Pancreas (tissue), 10 donors: ENCODE measurements at places on chromosomes 4 and X.

- H3K36me3 ChIP-seq: no peaks in the 10 kb centered on the region
- H3K27ac ChIP-seq: no peak overlapping the region
- no peaks in the 10 kb centered on the region for H3K27me3 ChIP-seq
- DNase-seq: no peak
- H3K4me3 ChIP-seq: no peak overlapping the region
Observed at GRCh38 chr4:126572264-126572663, 1060.5 kb upstream of the INTU start.

- no peaks in the 10 kb centered on the region for H3K36me3 ChIP-seq
- H3K27ac ChIP-seq: no peak overlapping the region
- DNase-seq: no peak
- H3K4me1 ChIP-seq: no peaks in the 10 kb centered on the region
- no peaks in the 10 kb centered on the region for H3K27me3 ChIP-seq
Observed at GRCh38 chrX:69028006-69028760, 137.1 kb downstream of the PJA1 start.

GRCh38 chr4:153409924-153410501 lies 56.1 kb upstream of the TMEM131L start:
- no peaks in the 10 kb centered on the region for H3K36me3 ChIP-seq
- H3K4me3 ChIP-seq: no peak overlapping the region
- DNase-seq: no peak
- H3K4me1 ChIP-seq: no peaks in the 10 kb centered on the region
- H3K27ac ChIP-seq: peak overlapping the region; percentile 1

- no peak for DNase-seq
- no peaks in the 10 kb centered on the region for H3K36me3 ChIP-seq
- H3K4me1 ChIP-seq: no peaks in the 10 kb centered on the region
- no peaks in the 10 kb centered on the region for H3K27me3 ChIP-seq
- H3K4me3 ChIP-seq: no peak overlapping the region
- no peak overlapping the region for H3K27ac ChIP-seq
Observed at GRCh38 chr4:138438608-138439007, 196.5 kb upstream of the SLC7A11 start.

DNA sequence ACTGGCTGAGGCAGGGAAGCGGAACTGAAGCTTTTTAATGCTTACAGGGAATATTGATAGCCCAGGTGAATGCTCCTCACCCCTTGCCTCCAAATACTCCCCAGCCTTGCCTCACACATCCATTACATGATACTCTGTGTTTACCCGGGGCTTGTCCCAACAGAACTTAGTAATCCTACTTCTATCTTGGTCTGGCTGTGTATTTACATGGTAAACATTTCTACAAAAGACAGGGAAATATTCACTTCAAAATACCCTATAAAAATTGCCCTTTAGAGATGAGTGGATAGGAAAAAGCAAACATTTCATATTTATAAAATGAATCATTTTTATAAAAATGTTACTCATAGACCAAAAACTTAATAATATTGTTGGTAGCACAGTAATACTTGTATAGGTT lies 120.1 kb downstream of the NHS start:
- H3K4me1 ChIP-seq: peaks cover 2% of the 10 kb centered on the region
- H3K36me3 ChIP-seq: no peaks in the 10 kb centered on the region
- H3K27ac ChIP-seq: no peak overlapping the region
- H3K4me3 ChIP-seq: no peak overlapping the region
- no peak for DNase-seq
- no peaks in the 10 kb centered on the region for H3K27me3 ChIP-seq

DNA sequence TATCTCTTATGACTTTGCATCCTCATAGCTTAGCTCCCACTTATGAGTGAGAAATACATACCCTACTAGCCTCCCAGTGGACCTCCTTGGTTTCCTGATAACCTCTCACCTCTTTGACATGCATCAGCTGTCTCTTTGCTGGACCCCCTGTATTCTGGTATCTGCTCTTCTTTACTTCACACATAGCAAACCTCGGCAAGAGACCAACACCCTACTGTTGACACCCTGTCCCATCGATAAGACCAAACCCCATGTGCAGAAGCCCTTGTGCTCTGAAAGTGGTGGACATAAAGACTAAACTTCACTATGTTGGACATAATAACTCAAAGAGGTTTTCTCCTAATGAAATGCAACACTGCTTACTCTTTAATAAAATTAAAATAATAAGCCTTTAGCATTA lies 75.7 kb downstream of the RNF150 start:
- no peak for DNase-seq
- H3K4me3 ChIP-seq: no peak overlapping the region
- H3K36me3 ChIP-seq: no peaks in the 10 kb centered on the region
- H3K4me1 ChIP-seq: no peaks in the 10 kb centered on the region
- H3K27ac ChIP-seq: no peak overlapping the region
- H3K27me3 ChIP-seq: no peaks in the 10 kb centered on the region

DNA sequence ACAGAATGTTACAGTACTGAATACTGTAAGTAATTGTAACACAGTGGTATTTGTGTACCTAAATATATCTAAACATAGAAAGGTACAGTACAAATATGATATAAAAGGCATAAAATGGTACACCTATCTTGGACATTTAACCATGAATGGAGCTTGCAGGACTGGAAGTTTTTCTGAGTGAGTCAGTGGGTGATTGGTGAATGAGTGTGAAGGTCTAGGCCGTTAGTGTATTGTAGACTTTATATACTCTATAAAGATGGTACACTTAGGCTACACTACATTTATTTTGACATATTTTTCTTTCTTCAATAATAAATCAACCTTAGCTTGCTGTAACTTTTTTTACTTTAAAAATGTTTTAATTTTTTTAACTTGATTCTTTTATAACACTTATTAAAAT lies 422.5 kb upstream of the FSTL5 start:
- H3K4me1 ChIP-seq: no peaks in the 10 kb centered on the region
- H3K27me3 ChIP-seq: no peaks in the 10 kb centered on the region
- no peak for DNase-seq
- no peak overlapping the region for H3K27ac ChIP-seq
- H3K4me3 ChIP-seq: no peak overlapping the region

- H3K4me1 ChIP-seq: no peaks in the 10 kb centered on the region
- H3K36me3 ChIP-seq: no peaks in the 10 kb centered on the region
- H3K27ac ChIP-seq: no peak overlapping the region
- H3K27me3 ChIP-seq: no peaks in the 10 kb centered on the region
Observed at GRCh38 chr4:84623661-84624060, 40.7 kb downstream of the CDS1 start.

GRCh38 chrX:16633754-16634153 lies 16.2 kb upstream of the S100G start:
- no peaks in the 10 kb centered on the region for H3K36me3 ChIP-seq
- no peak for DNase-seq
- H3K4me3 ChIP-seq: no peak overlapping the region

GRCh38 chrX:154724993-154725756 lies 25.7 kb downstream of the GAB3 start:
- DNase-seq: no peak
- no peaks in the 10 kb centered on the region for H3K27me3 ChIP-seq
- peaks cover 6% of the 10 kb centered on the region for H3K4me1 ChIP-seq
- no peaks in the 10 kb centered on the region for H3K36me3 ChIP-seq
- H3K4me3 ChIP-seq: no peak overlapping the region
- H3K27ac ChIP-seq: no peak overlapping the region

DNA sequence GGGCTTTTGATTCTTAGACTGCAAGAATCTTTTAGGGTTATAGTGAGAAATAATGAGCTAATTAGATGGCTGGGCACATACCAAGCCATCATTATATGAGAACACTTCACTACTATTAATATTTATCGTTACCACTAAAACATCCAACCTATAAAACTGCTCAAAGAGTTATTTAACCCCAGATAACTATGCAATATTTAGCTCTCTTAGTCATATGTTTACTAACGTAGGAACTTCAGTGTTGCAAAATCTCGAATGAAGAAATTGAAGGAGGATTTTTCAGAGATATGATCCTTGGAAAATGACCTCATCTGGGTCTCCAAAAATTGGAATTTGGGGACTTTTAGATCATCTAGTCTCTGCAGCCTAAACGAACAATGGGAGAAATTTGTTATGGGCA lies 265.0 kb upstream of the RPS6KA3 start:
- H3K4me3 ChIP-seq: no peak overlapping the region
- H3K27me3 ChIP-seq: peaks cover 5% of the 10 kb centered on the region
- no peak overlapping the region for H3K27ac ChIP-seq

DNA sequence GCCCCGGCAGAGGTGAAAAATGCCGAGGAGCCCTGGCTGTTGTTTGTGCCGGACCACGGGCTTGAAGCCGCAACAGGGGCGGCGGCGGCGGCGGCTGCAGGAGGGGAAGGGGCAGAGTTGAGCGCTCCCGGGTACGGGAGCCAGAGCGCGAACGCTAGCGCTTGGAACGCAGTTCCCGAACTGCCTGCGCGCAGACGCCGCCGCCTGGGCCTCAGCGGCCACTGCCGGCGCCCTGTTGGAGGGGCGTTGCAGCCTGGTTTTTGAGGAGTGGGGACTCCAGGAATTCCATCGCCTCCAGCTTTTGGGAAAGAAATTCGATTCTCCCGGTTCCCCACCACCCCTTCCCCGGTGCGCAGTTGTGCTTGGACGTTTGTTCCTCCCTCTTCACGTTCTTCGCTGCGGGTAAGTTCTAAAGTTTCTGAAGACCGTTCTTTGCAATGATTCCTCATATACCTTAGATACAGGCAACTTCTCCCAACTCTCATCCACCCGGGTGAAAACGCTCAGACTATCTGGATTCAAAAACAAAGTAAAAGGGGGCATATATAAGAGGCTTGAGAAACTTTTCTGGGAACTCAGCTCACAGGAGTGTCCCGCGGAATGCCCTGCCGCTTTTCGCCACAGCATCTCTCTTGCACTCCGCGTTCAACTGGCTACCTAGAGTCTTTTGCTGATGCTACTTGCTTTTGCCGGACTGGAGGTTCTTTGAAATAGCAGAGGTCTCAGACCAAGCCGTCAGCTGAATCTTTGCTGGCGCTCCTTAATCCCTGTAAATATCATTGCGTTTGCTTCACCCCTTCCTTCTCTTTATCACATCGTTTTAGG lies 1.0 kb downstream of the FAT4 start:
- no peaks in the 10 kb centered on the region for H3K36me3 ChIP-seq
- no peak overlapping the region for H3K27ac ChIP-seq
- H3K4me1 ChIP-seq: no peaks in the 10 kb centered on the region

DNA sequence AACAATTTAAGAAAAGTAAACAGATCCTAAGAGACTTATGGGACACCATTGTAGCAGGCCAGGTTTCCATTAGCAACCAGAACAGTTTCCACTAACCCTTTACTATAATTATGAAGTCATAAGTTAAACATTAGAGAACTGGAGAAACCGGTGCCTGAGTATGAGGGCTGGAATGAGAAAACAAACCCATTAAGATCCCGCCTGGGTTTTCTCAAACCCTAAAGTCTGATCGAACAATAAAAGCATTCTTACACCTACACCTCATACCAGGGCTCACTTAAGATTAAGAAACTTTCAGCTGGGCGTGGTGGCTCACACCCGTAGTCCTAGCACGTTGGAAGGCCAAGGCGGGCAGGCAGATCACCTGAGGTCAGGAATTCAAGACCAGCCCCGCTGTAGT lies 13.7 kb upstream of the DHX15 start:
- peak; percentile 43 for DNase-seq
- H3K27me3 ChIP-seq: no peaks in the 10 kb centered on the region
- peak overlapping the region; percentile 36 for H3K27ac ChIP-seq
- H3K4me1 ChIP-seq: peaks cover 7% of the 10 kb centered on the region
- no peaks in the 10 kb centered on the region for H3K36me3 ChIP-seq

DNA sequence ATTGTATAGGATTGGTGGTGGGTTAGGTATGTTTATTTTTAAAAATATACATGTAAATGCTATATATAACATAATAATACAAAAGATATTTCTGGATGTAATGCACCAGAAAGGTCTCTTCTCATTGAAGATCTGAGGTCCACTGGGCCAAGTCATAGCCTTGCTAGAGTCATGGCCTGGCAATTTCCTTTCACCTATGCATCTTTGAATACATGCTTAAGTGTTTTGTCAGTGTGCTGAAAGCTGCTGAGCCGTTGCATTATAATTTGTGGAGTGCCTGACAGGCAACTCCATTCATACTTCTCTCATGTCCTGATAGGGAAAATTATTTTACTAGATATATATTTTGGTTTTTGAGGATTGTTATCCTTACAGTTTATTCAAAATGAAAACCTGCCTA lies 410.2 kb upstream of the CT83 start:
- no peak for DNase-seq
- H3K4me3 ChIP-seq: no peak overlapping the region
- no peak overlapping the region for H3K27ac ChIP-seq
- no peaks in the 10 kb centered on the region for H3K27me3 ChIP-seq
- H3K4me1 ChIP-seq: no peaks in the 10 kb centered on the region
- no peaks in the 10 kb centered on the region for H3K36me3 ChIP-seq

- no peak overlapping the region for H3K4me3 ChIP-seq
- no peaks in the 10 kb centered on the region for H3K4me1 ChIP-seq
- DNase-seq: no peak
- H3K27ac ChIP-seq: no peak overlapping the region
- H3K36me3 ChIP-seq: no peaks in the 10 kb centered on the region
Observed at GRCh38 chr4:187232196-187232595, 508.5 kb upstream of the FAT1 start.

- no peaks in the 10 kb centered on the region for H3K4me1 ChIP-seq
- DNase-seq: no peak
- no peaks in the 10 kb centered on the region for H3K36me3 ChIP-seq
- H3K4me3 ChIP-seq: no peak overlapping the region
- H3K27ac ChIP-seq: no peak overlapping the region
Observed at GRCh38 chr4:152187693-152188092, 348.2 kb downstream of the FBXW7 start.

DNA sequence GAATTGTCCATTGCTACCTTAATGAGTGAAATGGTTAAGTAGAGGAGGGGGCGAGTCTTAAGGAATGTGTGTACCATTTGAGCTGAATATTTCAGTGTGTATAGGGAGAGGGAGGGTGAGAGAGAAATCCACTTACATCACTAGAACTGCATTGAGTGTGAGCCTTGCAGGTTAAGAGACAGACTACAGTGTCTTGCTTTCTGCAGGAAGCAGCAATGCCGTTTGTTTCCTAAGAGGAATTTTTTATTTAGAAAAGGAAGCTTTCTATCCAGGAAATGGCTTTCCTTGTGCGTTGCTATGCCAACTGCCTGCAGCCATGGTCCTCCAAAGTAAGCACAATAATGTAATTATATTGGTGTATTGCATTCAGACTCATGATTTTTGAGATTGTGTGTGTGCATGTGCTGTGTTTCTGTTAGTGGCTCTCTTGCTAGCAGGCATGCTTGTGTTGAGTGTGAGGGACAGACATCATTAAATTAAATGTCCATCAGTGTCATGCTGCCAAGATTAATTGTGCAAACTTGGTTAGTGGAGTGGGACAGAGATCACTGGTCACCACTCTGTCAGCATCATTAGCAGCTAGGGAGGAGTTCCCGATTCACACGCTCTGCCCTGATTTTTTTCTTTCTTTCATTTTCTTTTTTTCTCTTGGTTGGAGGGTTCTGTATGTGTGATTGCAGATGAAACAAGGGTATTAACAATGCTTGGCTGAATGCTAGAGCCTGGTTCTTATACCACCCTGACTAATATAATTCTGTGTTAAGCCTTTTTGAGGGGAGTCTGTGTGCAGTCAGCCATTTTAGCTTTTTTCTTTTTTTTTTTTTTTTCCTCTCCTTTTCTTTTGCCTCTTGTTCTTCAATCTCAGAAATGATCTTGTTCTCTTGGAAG lies 164.3 kb downstream of the RAPGEF2 start:
- H3K36me3 ChIP-seq: no peaks in the 10 kb centered on the region
- H3K27ac ChIP-seq: no peak overlapping the region
- H3K4me3 ChIP-seq: no peak overlapping the region
- no peaks in the 10 kb centered on the region for H3K27me3 ChIP-seq
- no peak for DNase-seq

- H3K27me3 ChIP-seq: no peaks in the 10 kb centered on the region
- H3K36me3 ChIP-seq: no peaks in the 10 kb centered on the region
- H3K4me3 ChIP-seq: no peak overlapping the region
- no peak for DNase-seq
- H3K27ac ChIP-seq: no peak overlapping the region
- H3K4me1 ChIP-seq: no peaks in the 10 kb centered on the region
Observed at GRCh38 chr4:144518181-144518895, 127.6 kb upstream of the HHIP start.
